ENCODE measurements at places on chromosomes 7 and 10.
A peak's percentile ranks its signal among the peaks of the same experiment; 100 is the strongest.

GRCh38 chr10:3976718-3977117, 191.7 kb upstream of the KLF6 start:
- no peak for DNase-seq

DNA sequence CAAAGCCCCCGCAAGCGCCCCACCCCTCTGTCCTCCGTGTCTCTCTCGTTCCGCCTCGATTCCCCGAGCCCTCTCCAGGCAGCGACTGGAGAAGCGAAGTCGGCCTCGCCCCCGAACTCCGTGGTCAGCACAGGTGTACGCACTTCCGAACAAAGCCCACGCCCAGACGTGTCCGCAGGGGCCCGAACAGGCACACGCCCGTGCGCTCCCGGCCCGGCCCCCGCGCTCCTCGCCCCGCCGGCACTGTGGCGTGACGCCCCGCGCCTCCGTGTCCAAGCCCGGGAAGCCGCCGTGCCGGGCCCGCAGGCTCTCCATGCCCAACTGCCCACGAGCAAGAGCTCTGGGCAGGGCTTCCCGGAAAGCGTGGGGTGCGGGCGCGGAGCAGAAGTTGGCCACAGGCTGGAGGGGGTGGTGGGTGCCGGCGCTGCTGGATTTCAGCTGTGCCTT, 662 bp downstream of the NRCAM start:
- peak; percentile 76 for DNase-seq

DNA sequence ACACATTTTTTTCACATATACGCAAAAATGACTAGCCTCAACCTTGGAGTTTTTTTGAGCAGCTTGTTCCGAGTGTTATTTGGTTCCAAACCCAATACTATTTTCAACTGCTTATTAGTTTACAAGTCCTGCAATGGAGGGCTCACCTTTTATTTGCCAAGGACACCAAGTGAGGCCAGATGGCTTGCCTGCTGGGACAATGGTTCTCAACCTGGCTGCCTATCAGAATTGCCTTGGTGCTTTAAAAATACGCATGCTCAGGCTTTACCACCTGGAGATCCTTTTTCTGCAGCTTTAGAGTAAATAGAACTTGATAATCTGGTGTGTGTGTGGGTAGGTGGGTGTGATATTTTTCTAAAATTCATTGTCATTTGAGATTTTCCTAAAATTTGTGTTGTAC, 276.8 kb downstream of the MTERF1 start:
- DNase-seq: no peak

GRCh38 chr7:109125001-109125400, 555.3 kb downstream of the DNAJB9 start:
- no peak for DNase-seq

DNA sequence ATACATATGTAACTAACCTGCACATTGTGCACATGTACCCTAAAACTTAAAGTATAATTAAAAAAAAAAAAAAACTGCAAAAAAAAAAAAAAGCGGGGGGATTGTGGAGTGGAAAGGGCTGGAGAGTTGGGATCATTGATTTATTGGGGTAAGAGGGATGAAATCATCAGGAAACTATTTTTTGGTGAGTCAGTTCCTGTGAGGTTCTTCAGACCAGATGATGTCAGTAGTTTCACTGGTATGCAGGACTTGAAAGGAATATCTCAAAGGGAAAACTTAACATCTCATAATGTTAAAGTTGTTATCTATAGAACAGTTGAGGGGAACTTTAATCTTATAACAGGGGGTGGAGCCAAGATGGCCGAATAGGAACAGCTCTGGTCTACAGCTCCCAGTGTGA, 32.6 kb upstream of the TECTB start:
- DNase-seq: no peak

- no peak for DNase-seq
Observed at GRCh38 chr7:38054199-38054598, 123.8 kb upstream of the STARD3NL start.

DNA sequence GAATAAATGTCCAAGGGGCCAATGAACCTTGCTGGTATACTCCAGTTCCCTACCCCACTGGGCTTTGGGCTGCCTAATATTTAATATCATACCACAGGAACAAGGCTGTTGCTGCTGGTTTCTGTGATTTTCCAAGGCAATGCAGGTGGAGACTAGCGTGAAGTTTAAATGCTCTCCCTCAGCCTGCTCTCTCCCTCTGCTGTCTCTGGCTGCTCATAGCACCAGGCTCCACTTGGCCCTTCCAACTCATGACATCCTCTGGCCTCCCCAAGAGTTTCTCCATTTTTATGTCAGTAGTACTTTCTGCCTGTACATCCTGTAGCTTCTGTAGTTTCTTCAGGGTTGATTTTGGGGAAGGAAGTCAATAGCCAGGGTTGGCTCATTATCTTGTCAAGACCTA, 103.5 kb downstream of the LHFPL3 start:
- DNase-seq: no peak

- peak; percentile 71 for DNase-seq
Observed at GRCh38 chr10:35386594-35387174, 50.4 kb downstream of the CCNY start.

DNA sequence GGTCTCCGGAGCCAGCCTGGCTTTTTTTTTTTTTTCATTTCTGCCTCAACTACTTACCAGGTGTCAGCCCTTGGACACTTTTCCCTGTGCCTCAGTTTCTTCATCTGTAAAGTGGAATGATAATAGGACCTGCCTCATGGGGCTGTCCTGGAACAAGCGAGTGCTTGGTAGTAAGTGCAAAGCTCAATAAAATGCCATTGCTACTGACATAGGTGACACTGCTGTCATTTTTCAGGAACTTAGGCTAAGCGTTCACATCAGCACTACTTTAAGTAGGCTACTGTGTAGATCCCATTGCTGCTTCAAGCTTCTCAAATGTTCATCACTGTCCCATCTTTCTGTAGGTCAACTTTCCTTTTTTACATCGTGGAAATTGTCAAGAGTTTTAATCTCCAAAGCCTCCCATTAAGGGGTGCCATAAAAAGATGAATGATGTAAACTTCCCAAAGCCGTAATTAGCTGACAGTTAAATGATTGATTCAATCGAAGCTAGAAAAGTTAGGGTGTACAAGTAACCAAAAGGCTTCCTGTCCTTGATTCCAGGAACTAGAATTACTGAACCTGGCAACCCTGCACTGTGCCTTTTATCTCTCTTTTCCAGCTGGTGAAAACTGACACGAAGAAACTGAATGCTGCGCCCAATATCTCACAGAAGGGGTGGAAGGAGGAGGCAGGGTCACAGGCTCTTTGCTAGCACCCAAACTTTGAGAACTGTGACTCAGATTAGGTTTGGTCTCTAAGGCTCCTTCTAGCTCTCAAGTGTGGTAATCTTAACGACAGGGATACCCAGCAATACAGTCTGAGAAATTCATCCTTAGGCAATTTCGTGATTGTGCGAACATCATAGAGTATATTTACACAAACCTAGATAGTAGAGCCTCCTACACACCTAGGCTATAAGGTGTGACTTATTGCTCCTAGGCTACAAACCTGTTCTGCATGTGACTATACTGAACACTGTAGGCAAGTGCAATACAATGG, 861 bp upstream of the USP6NL start:
- DNase-seq: peak; percentile 62

DNA sequence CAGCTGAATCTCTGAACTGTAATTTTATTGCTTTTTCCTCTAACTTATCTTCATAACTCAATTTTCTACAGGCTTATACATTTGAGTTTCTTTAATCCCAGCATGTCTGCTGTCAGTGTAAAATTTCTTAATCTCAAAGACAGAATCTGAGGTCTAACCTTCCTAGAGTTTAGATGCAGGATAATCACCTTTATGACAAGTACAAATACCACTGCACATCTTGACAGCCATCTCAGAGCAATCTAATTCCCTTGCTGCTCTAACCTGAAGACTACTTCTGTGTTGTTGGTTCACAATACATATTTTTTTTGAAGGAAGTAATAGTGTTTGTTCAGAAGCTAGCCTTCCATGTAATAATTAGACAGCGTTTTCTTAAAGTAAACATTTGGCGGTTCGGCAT, 424.2 kb upstream of the ZWINT start:
- DNase-seq: no peak

- no peak for DNase-seq
Observed at GRCh38 chr7:36001546-36001945, 151.5 kb upstream of the EEPD1 start.

GRCh38 chr10:23585186-23585585, 146.3 kb downstream of the OTUD1 start:
- DNase-seq: no peak
